ENCODE measurements at places on chromosomes 11 and 22.

DNA sequence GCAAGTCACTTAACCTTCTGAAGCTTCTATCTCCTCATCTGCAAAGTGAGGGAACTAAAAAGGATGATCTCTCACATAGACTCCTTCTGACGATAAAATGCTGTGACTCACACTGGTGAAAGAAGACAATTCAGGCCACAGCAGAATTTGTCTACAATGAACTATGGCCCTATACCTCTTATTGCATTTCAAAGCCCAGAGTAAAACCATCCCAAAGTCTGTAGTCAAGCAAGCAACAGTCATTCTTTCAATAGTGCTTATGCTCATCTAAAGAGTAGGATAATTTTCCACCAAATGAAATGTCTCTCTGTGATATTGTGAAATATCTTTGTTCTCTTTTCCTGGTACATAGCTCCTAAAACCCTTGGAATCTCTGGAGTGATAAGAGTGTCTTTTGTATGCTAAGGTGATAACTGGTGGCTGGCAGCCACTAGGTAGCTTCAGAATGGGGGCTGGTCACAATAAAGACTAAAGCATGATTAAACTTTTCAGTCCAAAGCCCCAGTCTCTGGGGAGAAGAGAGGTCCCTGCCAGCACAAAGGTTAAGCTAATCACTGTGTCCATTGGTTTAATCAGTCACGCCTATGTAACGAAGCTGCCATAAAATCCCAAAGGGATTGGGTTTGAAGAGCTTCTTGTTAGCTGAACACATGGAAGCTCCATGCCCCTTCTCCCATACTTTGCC, 30.8 kb downstream of the SYTL2 start:
- DNase-seq: no peak

DNA sequence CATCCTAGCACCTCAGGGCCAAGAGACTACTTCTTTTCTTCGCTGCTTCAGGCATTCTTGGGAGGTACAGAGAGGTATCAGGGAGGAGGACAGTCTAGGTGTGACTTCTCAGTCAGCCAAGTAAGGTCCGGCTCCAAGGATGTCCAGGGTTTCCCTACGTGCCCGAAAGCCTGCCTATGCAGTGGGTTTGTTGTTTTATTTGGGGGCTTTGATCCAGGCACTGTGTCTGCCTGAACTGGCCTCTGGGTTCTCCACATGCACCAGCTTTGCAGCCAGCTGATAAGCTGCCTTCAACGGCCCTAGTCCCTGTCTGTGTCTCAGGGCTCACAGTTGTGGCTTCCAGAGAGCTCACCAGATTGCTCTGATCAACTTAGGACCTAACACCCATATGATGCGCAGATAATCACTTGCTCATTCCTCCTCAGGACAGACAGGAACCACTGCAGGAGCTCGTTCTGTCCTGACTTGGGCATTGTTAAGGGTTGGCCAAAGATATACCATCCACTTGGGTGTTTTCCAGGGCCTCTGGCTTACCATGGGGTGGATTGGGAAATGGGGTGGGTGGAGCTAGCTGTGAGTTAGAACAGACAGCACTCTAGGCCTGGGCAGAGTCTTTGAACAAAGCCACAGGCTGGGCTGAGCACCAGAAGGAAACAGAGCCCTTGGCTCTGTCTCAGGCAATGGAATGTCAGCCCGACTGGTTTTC, 45.5 kb upstream of the CRYBB3 start:
- peak; percentile 33 for DNase-seq

- DNase-seq: no peak
Measured at GRCh38 chr11:65742353-65742752, 21.8 kb upstream of the RNASEH2C start.

DNA sequence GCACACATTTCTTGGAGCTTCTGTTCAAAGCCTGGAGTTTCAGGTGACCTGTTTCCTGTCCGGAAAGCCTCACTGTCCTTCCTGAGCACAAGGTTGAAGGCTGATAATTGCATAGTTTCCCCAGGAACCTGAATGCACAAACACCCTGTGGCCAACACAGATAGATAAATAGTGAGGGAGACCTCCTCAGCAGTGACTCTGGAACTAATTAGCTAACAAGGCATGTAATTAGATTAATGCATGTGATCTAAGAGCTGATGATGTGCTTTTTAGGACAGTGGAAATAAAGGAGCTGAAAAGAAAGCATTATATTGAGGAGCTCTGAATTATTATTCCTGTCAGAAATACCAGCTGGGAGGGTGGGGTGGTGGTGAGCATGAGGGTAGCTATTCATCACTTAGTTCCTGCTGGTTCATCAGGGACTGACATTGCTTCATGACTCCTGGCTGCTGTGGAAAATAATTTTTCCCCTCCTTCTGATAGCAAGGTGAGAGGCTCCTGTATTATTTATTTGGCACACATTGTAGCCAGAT, 101.1 kb downstream of the NELL1 start:
- peak; percentile 17 for DNase-seq

- DNase-seq: no peak
Measured at GRCh38 chr11:9953994-9954626, 290.2 kb downstream of the SWAP70 start.

GRCh38 chr22:42646569-42647525, 2.3 kb downstream of the CYB5R3 start:
- no peak for DNase-seq

DNA sequence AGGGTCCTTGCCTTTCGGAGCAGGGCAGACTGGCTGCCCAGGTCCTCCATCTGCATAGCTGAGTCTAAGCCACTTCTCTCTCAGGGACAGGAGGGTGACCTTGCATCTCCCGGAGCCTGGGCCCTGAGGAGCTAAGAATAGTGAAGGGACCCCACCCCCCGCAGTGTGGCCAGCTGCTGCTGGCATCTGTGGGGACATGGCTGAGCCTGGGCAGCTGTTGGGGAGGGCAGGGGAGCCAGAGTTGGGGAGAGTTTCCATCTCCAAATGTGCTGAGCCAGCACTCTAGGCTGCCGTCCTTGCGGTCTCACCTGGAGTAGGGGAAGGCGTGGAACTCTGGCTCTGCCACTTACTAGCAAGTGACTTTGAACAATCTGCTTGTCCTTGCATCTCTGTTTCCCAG, 34.8 kb upstream of the SHISAL1 start:
- no peak for DNase-seq

GRCh38 chr11:34940026-34940677, 23.7 kb downstream of the PDHX start:
- no peak for DNase-seq

- DNase-seq: peak; percentile 66
Measured at GRCh38 chr11:59899532-59899931, 20.9 kb downstream of the OOSP3 start.

- no peak for DNase-seq
Measured at GRCh38 chr22:36926721-36927435, 13.4 kb downstream of the CSF2RB start.

GRCh38 chr22:50298937-50299784, 8.3 kb downstream of the PLXNB2 start:
- DNase-seq: peak; percentile 80

DNA sequence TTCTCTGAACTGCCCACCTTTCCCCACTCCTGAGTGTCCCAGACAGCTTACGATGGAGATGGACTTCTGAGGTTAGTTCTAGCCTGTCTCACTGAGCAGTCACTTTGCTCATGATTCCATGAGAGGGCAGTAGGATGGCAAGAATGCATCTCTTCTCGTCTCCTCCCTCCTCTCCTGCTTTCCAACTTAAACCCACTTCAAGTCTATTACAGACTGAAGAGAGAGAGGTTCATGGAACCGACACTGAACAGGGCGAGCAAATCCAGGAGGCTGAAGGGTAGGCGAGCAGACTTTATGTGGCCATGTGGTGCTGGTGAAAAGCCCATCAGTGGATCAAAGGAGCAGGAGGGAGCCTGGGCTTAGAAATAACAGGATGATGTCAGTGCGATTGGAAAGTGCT, 38.6 kb downstream of the CEP164 start:
- no peak for DNase-seq

DNA sequence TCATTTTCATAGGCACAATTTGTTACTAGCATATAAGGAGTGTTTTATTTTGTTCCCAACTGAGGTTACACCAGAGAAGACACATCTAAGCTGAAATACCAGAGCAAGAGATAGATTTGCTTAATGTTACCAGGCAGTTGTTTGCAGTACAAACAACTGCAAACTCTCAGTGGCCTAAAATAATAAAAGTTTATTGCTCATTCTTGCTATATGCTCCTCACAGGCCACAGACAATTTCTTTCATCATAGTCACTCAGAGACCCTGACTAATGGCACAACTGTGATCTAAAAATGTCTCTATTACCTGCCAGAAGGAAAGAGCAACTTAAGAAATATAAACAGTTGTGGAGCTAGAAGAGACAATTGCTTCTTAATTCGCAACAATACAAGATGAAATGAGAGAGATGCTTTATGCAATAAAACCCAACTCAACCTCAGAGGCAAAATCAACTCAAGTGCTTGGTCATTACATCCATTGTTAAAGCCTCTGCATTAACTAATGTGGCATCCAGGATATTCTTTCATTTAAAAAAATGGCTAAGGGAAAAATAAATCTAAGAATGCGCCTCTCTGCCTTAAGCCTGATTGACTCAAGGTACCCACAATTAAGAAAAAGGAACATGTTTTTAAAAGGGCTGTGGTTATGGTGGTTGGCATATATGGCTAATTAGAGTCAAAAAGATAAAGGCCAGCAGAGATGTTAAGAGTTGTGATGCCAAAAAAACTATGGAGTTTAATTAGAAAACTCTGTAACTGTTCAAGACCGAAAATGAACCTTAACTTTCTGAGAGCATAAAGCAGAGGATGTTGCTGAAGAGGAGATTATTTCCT, 103.7 kb downstream of the CD44 start:
- DNase-seq: no peak

GRCh38 chr11:44380820-44381219, 70.9 kb upstream of the ALX4 start:
- no peak for DNase-seq

GRCh38 chr11:8689726-8690255, 7.2 kb downstream of the RPL27A start:
- DNase-seq: no peak

GRCh38 chr11:3057069-3057963, at the start of gene CARS1:
Gene CARS1, minus strand, starts transcription at chr11:3057423. Its CDS starts 56 bp downstream, at chr11:3057367.
- peak; percentile 96 for DNase-seq

- no peak for DNase-seq
Measured at GRCh38 chr11:73914284-73914683, 36.5 kb upstream of the DNAJB13 start.

- peak; percentile 32 for DNase-seq
Measured at GRCh38 chr11:113553915-113554314, 78.7 kb upstream of the DRD2 start.

GRCh38 chr22:33787645-33788456, 132.4 kb downstream of the LARGE1 start:
- no peak for DNase-seq

DNA sequence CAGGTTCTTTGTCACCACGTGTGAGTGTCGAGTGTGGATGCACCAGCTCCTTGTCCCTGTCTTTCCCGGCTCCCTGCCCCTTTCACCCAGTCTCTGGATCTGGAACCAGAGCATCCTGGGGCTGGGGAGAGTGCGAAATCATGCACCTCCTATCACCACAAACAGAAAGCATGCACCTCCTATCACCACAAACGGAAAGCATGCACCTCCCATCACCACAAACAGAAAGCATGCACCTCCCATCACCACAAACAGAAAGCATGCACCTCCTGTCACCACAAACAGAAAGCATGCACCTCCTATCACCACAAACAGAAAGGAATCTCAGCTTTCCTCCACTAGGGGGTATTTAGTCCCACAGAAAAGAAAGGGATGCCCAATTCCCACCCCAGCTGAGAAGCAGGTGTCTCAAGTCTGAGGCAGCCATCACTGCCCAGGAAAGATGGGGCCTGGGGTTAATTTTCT, 5.9 kb upstream of the GLB1L3 start:
- peak; percentile 36 for DNase-seq

GRCh38 chr11:47466701-47467250, 17.8 kb upstream of the RAPSN start:
- peak; percentile 88 for DNase-seq

GRCh38 chr22:38570779-38571364, 889 bp upstream of the DMC1 start:
- DNase-seq: peak; percentile 50

Measured in A673 (cell line).